Testis (tissue), 5 donors: ENCODE measurements at places on chromosomes 2 and 18. TPM values are rescaled to one million over a fixed set of nuclear protein-coding genes. Genes with fewer than 3 reads are reported as not detected.

The TFPI gene
- 10.5 TPM for total RNA-seq

The EPC2 gene
- 41.7 TPM for total RNA-seq

The CCDC178 gene
- total RNA-seq: 17.5 TPM

The MAPRE2 gene
- total RNA-seq: 17.2 TPM

The NEURL3 gene
- 1.3 TPM for total RNA-seq

GRCh38 chr2:2563309-2563860 is 232.3 kb upstream of the MYT1L start:
- H3K36me3 ChIP-seq: no peaks in the 10 kb centered on the region
- no peak overlapping the region for H3K4me3 ChIP-seq
- no peaks in the 10 kb centered on the region for H3K27me3 ChIP-seq
- no peak overlapping the region for H3K27ac ChIP-seq

DNA sequence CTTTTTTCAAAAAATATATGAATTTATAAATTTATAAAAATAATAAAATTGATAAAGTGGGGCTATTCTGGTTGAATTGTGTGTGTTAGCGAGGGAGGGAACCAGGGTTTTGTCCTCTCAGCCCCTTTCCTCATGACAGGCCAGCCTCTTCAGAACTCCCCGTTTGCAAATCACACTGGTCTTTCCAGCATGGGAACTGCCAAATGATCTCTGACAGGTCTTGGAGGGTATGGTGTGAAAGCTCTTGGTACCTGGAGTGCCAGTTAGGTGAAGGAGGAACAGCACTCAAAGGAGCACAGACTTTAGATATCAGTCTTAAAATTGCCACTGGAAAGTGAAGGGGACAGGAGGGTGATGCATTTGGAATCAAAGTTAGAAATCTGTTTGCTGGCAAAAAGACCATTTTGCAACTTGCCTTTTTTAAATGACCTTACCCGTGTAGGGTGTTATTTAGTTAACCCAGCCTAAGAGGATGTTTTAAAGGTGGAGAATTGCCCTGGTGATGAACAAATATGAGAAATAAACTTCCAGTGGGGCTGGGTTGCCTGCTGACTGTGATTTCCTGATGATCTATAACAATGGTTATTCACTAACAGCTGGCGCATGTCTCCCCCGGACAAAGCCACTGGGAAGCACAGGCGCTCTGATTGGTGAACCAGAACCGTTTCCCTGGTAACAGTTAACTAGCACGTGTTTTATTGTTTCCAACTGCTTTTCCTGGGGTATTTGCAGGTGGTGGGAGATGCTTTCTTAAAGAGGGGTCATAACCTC is 85.3 kb upstream of the EFEMP1 start:
- no peak overlapping the region for H3K4me3 ChIP-seq
- DNase-seq: peak; percentile 28
- no peak overlapping the region for H3K27ac ChIP-seq
- no peaks in the 10 kb centered on the region for H3K27me3 ChIP-seq
- no peaks in the 10 kb centered on the region for H3K36me3 ChIP-seq

DNA sequence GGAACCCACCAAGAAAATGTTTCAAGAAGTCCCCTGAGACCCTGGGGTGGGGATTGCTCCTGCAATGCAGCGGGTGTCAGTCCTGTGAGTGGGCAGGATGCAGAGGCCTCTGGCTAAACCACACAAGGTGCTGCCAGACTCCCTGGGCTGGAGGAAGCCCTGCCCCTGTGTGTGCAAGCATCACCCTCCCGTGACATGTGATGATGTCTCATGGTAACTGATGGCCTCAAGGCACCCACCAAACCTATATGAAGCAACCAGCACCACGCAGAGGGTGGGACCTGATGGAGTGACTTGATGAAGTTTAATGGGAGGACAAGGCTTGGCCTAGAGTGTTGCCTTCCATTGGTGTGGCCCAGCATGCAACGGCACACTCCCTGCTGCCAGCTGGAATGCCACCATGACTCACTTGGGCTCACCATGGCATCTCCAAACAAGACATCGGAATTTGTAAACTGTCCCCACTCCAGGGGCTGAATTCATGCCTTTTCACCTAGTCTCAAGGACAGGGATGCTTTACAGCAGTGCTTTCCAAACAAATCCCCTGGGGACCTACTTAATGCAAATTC is 8.7 kb upstream of the SLC14A1 start:
- H3K4me1 ChIP-seq: no peaks in the 10 kb centered on the region
- H3K27me3 ChIP-seq: no peaks in the 10 kb centered on the region
- H3K4me3 ChIP-seq: no peak overlapping the region
- H3K27ac ChIP-seq: no peak overlapping the region

GRCh38 chr2:230347659-230348305 is 20.8 kb downstream of the SP140L start:
- no peaks in the 10 kb centered on the region for H3K27me3 ChIP-seq
- H3K4me3 ChIP-seq: no peak overlapping the region
- DNase-seq: no peak
- H3K4me1 ChIP-seq: no peaks in the 10 kb centered on the region
- no peaks in the 10 kb centered on the region for H3K36me3 ChIP-seq

DNA sequence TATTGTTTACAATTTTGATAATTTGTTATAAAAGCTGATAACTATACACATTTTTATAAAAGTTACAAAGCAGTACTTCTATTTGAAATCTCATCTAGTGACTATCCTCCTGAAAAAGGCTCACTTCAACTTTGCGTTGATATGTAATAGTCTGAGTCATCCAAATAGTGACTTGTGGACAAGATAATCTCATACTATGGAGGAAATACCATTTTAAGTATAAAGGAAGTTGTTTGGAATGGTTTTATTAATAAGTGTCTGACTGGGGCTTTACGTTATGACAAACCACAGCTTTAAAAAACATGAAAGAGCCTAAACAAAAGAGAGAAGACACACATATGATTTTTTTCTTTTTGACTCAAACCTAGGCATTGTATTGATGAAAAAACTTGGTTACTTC is 272.3 kb upstream of the COL3A1 start:
- no peak overlapping the region for H3K27ac ChIP-seq
- H3K36me3 ChIP-seq: no peaks in the 10 kb centered on the region
- DNase-seq: no peak
- H3K27me3 ChIP-seq: no peaks in the 10 kb centered on the region

DNA sequence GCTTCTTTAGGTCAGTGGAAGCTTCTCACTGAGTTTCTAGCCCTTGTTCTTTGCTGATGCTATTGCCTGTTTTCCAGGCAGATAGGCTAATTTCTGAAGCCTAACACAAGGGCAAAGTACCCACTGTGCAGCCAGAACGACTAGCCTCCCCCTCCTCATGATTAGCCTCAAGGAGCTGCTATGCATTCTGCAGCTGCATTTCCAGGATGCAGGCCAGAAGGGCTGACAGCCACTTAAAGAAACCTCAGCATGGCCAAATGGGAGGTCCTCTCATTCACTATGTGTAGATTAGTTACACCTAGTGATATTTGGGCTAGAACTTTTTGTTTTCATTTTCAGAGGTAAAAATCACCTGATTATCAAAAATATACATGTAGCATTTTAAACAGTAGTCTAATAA is 216.0 kb downstream of the RAD51AP2 start:
- H3K27me3 ChIP-seq: no peaks in the 10 kb centered on the region
- H3K27ac ChIP-seq: no peak overlapping the region
- no peaks in the 10 kb centered on the region for H3K36me3 ChIP-seq
- no peak overlapping the region for H3K4me3 ChIP-seq
- no peaks in the 10 kb centered on the region for H3K4me1 ChIP-seq

DNA sequence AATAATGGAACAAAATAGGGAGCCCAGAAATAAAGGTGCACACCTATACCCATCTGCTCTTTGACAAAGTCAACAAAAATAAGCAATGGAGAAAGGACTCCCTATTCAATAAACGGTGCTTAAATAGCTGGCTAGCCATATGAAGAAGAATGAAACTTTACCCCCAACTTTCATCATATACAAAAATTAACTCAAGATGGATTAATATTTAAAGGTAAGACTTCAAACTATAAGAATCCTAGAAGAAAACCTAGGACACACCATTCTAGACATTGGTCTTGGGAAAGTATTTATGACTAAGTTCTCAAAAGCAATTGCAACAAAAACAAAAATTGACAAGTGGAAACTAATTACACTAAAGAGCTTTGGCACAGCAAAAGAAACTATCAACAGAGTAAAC is 139.1 kb downstream of the DNAH7 start:
- no peak overlapping the region for H3K4me3 ChIP-seq
- DNase-seq: no peak
- H3K27me3 ChIP-seq: no peaks in the 10 kb centered on the region

- no peak overlapping the region for H3K4me3 ChIP-seq
- DNase-seq: no peak
- H3K27ac ChIP-seq: no peak overlapping the region
- H3K36me3 ChIP-seq: no peaks in the 10 kb centered on the region
- H3K27me3 ChIP-seq: no peaks in the 10 kb centered on the region
- peaks cover 13% of the 10 kb centered on the region for H3K4me1 ChIP-seq
Observed at GRCh38 chr2:85429924-85430289, 11.4 kb downstream of the SH2D6 start.

- H3K27me3 ChIP-seq: no peaks in the 10 kb centered on the region
- DNase-seq: no peak
- peak overlapping the region; percentile 80 for H3K4me3 ChIP-seq
- peak overlapping the region; percentile 96 for H3K27ac ChIP-seq
Observed at GRCh38 chr2:178478130-178478438, 316 bp downstream of the FKBP7 start.

DNA sequence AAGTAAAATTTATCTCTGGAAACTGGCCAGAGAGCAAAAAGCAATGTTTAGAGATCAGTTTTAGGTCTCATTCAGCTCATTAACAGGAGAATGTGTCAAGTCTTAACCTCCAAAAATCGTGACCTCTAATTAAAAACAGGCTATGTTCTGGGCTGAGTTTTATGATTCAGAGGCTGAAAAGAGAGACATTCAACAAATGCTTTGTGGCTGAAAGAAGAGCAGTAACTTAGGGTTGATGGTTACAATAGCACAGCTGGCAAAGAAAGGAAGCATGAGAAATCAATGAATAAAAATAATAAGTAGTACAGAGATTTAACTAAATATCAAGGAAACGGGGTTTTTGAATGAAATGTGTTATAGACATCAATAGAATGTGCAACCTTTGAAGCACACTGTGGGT is 13.1 kb downstream of the TGIF1 start:
- H3K27me3 ChIP-seq: no peaks in the 10 kb centered on the region
- DNase-seq: no peak
- no peaks in the 10 kb centered on the region for H3K4me1 ChIP-seq
- no peak overlapping the region for H3K4me3 ChIP-seq
- H3K27ac ChIP-seq: no peak overlapping the region
- no peaks in the 10 kb centered on the region for H3K36me3 ChIP-seq

- no peak for DNase-seq
- H3K27ac ChIP-seq: no peak overlapping the region
- H3K4me3 ChIP-seq: no peak overlapping the region
- no peaks in the 10 kb centered on the region for H3K27me3 ChIP-seq
Observed at GRCh38 chr2:97718051-97718882, 4.9 kb downstream of the ZAP70 start.

GRCh38 chr2:3224681-3225080 is 152.9 kb downstream of the EIPR1 start:
- H3K4me1 ChIP-seq: no peaks in the 10 kb centered on the region
- no peak overlapping the region for H3K27ac ChIP-seq
- no peaks in the 10 kb centered on the region for H3K36me3 ChIP-seq
- H3K27me3 ChIP-seq: no peaks in the 10 kb centered on the region
- no peak overlapping the region for H3K4me3 ChIP-seq

GRCh38 chr2:20446255-20446916 is 488 bp upstream of the RHOB start:
- H3K4me3 ChIP-seq: peak overlapping the region; percentile 92
- H3K27ac ChIP-seq: peak overlapping the region; percentile 97
- H3K27me3 ChIP-seq: no peaks in the 10 kb centered on the region
- H3K4me1 ChIP-seq: peaks cover 8% of the 10 kb centered on the region

GRCh38 chr2:230664128-230664527 is 48.5 kb upstream of the CAB39 start:
- H3K27ac ChIP-seq: no peak overlapping the region
- peaks cover 2% of the 10 kb centered on the region for H3K4me1 ChIP-seq
- H3K36me3 ChIP-seq: no peaks in the 10 kb centered on the region
- H3K4me3 ChIP-seq: no peak overlapping the region

GRCh38 chr2:216475767-216476166 is 22.9 kb upstream of the RPL37A start:
- peaks cover 7% of the 10 kb centered on the region for H3K4me1 ChIP-seq
- DNase-seq: no peak
- no peaks in the 10 kb centered on the region for H3K27me3 ChIP-seq
- no peak overlapping the region for H3K27ac ChIP-seq
- no peaks in the 10 kb centered on the region for H3K36me3 ChIP-seq

DNA sequence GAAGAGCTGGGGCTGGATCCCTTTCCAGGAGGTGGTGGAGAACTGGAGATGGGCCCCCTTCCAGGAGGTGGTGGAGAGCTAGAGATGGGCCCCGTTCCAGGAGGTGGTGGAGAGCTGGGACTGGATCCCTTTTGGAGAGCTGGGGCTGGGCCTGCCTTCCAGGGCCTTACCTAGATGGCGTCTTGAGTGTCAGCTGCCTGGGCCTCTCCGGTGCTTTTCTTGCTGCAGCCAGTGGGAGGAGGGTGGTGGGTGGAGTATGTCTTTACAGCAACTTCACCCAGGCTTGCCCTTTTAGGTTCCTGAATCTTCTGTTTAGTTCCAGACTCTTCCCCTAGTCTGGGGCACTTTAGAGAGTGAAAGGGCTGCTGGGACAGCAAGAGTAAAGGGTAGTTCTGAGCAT is 19.1 kb upstream of the TXNDC2 start:
- no peaks in the 10 kb centered on the region for H3K36me3 ChIP-seq
- no peak overlapping the region for H3K27ac ChIP-seq
- no peak for DNase-seq
- H3K4me3 ChIP-seq: no peak overlapping the region
- peaks cover 17% of the 10 kb centered on the region for H3K4me1 ChIP-seq
- no peaks in the 10 kb centered on the region for H3K27me3 ChIP-seq

GRCh38 chr2:62447411-62447810 is 58.6 kb downstream of the TMEM17 start:
- no peaks in the 10 kb centered on the region for H3K4me1 ChIP-seq
- no peaks in the 10 kb centered on the region for H3K36me3 ChIP-seq
- H3K27me3 ChIP-seq: no peaks in the 10 kb centered on the region
- H3K4me3 ChIP-seq: no peak overlapping the region

DNA sequence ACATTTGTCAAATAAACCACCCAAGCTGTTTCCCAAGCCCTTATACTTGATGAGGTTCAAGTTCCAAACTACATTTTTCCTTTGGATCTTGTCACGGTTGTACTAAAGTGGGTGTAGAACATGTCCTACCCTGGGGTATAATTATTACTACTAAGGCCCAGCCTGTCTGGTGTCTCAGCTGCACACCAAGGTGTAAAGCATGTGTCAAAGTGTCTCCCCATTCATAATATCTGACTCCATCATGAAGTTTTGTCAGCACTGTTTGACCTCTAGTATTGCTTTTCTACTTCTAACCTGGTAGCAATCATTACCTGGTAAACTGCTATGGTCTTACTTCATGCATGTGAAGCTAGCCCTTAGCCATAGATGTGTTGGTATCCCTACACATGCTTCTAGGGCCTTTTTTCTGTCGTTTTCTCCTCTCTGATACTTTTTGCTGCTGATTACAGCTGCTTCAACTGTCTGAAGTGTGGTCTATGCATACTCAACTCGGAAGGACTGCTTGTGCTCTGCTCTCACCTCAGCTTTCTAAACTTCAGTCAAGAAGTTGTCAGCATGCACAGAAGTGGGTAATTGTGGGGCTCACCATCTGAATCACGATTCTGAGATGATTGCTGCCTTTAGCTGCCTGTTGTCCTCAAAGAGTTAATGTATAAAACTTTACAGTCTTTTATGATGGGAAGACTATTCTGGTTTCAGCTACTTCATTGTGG is 445.7 kb upstream of the TRIB2 start:
- DNase-seq: no peak
- no peak overlapping the region for H3K4me3 ChIP-seq
- no peaks in the 10 kb centered on the region for H3K27me3 ChIP-seq
- no peaks in the 10 kb centered on the region for H3K36me3 ChIP-seq
- H3K27ac ChIP-seq: no peak overlapping the region
